ENCODE measurements at places on chromosomes 7 and 10. TPM values are rescaled to one million over a fixed set of nuclear protein-coding genes. Genes with fewer than 3 reads are reported as not detected.

CTNNA3 gene
- 0.29 TPM for total RNA-seq

STEAP1B gene
- 37.2 TPM for total RNA-seq

AKR1D1 gene
- not detected for total RNA-seq

SKIDA1 gene
- 0.67 TPM for total RNA-seq

CLDN4 gene
- under 0.01 TPM for total RNA-seq

ZNF853 gene
- total RNA-seq = 0.65 TPM

Data from vein endothelial cell (primary cell).